Sigmoid colon (tissue), 7 donors: ENCODE measurements at places on chromosomes 12 and 14.
A peak's percentile ranks its signal among the peaks of the same experiment; 100 is the strongest.

DNA sequence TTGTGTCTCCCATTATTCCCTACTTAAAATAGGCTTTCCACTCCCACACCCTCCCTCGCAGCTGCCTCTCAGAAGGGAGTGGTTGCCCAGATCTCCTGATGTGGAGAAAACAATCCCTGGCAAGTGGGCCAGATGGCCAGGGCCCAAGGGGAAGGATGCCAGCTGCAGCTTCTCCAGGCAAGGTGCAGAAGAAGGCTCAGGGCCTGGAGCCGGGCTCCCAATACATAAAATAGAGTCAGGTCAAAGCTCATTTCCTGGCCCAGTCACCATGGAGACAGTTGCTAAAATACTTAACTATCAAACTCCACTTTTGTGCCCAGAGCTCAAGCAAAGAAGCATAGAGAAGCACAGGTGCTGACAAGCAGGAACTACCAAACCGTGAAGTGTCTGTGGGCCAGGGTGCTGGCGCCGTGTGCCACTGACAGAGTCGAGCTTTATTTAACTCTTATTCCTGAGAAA is 45.7 kb upstream of the ITPR2 start:
- H3K4me1 ChIP-seq: peaks cover 15% of the 10 kb centered on the region
- DNase-seq: peak; percentile 92
- no peaks in the 10 kb centered on the region for H3K27me3 ChIP-seq
- no peak overlapping the region for H3K4me3 ChIP-seq
- H3K27ac ChIP-seq: peak overlapping the region; percentile 63

DNA sequence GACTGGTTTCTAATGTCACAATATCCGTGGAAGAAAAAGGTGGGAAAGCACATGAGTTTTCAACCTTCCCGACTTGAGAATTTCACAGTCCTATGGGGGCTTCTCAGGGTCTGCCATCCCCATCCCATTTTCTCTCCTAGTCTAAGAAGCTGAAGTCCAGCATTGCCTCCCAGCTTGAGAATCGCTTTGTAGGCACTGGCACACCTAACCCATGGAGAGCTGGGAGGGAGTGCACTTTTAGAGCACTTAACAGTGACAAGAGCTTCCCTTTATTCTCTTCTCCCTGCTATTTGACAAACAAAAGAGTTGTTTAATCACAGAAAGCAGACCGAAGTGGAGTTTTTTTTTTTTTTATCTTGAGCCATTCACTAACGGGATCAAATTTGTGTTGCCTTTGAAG is 22.8 kb upstream of the SRRM4 start:
- no peak overlapping the region for H3K27ac ChIP-seq
- H3K27me3 ChIP-seq: no peaks in the 10 kb centered on the region
- no peak for DNase-seq
- no peaks in the 10 kb centered on the region for H3K36me3 ChIP-seq

- no peaks in the 10 kb centered on the region for H3K27me3 ChIP-seq
- no peak overlapping the region for H3K27ac ChIP-seq
- H3K36me3 ChIP-seq: peaks cover 46% of the 10 kb centered on the region
- H3K4me3 ChIP-seq: no peak overlapping the region
- DNase-seq: no peak
- H3K4me1 ChIP-seq: no peaks in the 10 kb centered on the region
Measured at GRCh38 chr12:12153596-12153995, 82.9 kb downstream of the BCL2L14 start.

GRCh38 chr12:51923506-51924365 is 16.4 kb downstream of the ACVRL1 start:
- H3K36me3 ChIP-seq: no peaks in the 10 kb centered on the region
- peaks cover 10% of the 10 kb centered on the region for H3K27me3 ChIP-seq
- DNase-seq: peak; percentile 79
- peaks cover 12% of the 10 kb centered on the region for H3K4me1 ChIP-seq
